ENCODE measurements at places on chromosomes 3 and 15. TPM values are rescaled to one million over a fixed set of nuclear protein-coding genes. Genes with fewer than 3 reads are reported as not detected.

GRCh38 chr15:101042320-101042719 lies 123.2 kb downstream of the LRRK1 start:
- DNase-seq: no peak

GRCh38 chr15:100721758-100722550 lies 119.6 kb downstream of the ASB7 start:
- peak; percentile 52 for DNase-seq

DNA sequence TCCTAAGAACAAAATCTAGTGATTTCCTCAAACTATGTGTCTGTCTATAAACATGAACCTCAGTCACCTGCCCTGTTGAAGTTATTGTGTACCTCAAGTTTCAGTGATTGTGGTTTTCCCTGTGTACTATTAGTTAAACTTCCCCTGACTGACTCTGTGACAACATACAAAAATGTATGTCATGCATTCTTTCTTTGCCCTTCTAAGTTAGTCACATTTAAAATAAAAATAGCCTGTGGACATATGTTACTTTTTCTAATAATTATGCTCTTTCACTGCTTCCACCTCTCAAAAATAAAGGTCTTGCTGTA lies 29.8 kb downstream of the EPHA6 start:
- DNase-seq: no peak

- DNase-seq: no peak
Observed at GRCh38 chr3:116288485-116288884, 156.8 kb downstream of the LSAMP start.

DNA sequence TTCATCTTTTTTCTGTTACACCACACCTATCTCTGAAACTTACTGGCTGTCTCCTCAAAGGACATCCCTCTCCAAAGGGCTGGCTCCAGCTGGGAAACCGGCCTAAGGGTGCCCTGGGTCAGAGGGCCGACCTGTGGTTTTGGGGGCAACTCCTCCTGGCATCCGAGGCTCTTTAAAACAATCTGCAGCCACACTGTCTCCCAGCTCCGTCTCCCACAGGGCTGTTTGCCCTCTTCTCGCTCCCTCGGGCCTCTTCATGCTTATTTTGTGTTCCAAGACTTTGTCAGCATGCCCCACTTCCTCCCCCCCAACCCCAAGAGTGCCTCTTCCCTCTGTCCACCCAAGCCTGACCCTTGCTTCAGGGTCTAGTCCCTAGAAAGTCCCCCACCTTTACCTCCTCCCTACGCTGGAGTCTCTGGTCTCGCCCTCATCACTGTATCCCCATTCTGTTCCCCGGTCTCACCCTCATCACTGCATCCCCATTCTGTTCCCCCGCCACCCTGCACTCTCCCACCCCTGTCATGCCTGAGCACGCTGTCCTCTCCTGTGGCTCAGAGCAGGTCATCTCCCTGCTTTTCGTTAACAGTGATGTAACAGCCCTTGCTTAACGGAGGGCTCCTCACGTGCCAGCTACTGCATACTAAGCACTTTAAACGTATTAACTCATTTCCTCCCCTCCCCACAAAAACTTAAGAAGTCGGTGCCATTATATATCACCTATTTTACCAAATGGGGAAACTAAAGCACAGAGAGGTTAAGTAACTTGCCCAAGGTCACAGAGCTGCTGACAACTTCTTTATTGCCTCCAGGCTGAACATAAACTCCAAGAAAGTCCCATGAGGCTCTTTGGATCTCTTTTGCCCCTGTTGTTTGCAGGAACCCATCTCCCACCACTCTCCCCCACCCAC lies 1.1 kb upstream of the CSK start:
- DNase-seq: no peak

GRCh38 chr3:12394569-12395271 lies 89.6 kb upstream of the TSEN2 start:
- no peak for DNase-seq

GRCh38 chr3:198028718-198029117 lies 68.7 kb downstream of the LMLN start:
- no peak for DNase-seq

DNA sequence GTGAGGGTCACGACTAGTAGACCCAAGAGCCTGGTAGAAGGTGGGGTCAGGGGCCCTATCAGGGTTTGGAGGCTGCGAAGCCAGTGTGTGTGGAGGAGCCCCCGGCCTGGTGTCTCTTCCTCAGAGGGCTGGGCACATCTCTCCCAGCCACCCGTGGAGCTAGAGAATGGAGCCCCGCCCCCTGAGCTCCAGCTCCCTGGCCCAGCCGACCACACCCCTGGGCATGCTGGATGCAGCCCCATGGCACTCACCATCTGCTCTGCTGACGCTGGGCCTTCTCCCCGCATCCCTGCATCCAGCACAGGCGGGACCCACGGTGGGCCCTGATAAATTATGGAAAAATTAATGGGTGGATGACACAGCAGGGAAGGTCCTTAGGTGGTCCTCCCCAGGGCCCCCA lies 17.5 kb downstream of the ANKRD63 start:
- no peak for DNase-seq

DNA sequence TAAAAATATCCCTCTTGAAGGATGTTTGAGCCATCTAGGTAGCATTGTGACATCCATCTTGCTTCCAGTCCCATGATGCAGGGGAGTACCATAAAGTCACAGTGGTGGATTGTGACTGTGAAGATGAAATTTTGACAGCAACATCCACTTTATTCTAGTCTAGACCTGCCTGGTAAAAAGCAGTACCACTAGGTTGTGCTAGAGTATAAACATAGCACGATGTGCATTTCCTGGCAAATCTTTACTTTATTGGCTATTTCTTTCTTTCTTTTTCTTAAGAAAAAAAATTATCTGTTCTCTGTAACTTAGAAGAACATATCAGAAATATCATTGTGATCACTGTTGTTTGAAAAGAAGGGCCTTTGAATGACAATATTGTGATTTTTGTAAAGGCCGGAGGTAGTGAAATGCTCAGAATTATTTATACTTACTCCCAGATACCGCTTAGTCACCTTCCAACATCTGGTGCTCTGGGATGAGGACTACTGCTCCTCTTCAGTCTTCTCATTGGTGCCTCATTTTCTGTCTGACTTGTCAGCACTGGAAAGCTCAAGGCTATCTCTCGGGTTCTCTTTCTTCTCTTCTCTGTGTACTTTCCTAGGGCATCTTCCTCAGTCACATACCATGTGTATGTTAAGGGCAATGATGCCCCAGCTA lies 35.6 kb downstream of the AGBL1 start:
- no peak for DNase-seq

GRCh38 chr3:188304501-188304900 lies 150.5 kb downstream of the LPP start:
- no peak for DNase-seq

DNA sequence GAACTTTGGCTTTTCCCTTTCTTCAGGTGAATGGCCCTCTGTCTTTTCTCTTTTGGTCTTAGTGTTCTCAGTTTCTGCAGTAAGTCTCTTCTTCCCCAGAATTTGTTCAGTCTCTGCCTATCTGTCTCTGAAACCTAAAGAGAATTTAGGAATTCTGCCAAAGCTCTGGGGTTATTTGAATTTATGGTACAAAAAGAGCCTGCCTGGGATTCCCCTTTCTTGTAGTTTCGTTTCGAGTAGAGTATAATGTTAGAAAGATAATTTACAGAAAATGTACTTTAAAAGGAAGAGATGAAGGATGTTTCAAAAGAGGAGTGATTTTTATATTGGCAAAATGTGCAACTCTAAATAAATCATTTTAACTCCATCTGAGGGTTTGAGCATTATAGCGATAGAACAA lies 247.4 kb upstream of the SATB1 start:
- DNase-seq: no peak

DNA sequence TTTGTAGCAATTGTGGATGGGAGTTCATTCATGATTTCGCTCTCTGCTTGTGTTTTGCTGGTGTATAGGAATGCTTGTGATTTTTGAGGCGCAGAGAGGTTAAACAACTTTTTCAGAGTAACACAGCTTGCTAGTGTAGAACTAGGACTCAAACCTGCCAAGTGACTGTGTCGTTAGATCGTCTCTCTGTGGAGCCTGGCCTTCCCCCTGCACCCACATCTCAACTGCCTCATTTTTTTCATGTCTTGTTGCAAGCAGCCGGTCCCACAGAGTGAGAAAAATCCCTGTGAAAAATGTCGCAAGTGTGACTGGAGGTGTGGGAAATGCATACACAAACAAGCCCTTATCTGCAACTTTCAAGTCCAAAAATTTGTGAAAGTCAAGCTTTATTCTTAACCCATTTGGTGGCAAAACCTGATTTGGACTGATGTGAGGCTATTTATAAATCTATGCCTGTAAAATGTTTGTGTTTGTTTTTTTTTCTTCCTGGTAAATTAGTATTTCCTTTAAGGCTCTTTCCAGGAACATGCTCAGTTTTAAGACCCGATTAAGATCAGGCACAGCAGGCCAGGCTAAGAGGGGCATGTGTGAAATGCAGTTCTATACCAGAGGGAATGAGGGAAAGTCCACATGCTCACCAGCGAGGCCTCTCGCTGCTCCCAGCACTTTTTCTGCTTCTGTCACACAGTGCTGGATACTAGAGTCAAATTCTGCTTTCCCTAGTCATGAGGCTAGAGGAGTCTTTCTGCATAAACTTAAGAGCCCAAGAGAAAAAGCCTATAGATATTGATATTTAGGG lies 25.8 kb downstream of the ST6GAL1 start:
- no peak for DNase-seq

DNA sequence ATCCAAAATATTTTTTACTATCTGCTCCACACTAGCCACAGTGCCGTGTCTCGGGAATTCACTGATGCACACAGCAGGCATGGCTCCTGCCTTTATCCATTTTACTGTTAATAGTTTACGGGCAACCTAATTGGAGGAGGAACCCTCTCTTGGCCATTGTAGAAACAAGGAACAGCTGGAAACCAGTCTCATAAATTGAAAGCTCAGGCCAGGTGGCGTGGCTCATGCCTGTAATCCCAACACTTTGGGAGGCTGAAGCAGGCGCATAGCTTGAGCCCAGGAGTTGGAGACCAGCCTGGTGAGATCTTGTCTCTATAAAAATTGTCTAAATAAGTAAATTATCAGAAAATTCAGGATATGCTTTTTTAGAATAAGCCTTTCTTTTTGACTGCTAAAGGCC lies 39.0 kb downstream of the IL5RA start:
- no peak for DNase-seq

DNA sequence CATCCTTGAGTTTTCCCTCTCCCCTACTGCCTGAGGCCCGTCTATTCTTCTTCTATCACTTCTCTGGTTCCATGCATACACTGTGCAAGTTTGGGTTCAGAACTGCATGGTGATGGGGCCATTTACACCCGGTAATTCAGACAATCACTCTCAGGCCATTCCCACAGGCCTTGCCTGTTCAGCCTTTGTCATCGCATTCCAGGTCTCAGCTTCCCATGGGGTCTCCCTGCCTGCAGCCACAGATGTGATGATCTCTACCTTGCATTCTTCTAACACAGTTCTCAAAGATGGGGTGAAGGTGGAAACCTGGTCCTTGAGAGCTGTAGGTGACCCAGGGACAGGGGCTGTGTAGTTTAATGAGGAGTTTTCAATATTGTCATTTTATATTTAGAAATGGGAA lies 209.2 kb upstream of the TOPAZ1 start:
- no peak for DNase-seq

GRCh38 chr3:20658491-20658890 lies 472.5 kb upstream of the SGO1 start:
- no peak for DNase-seq

GRCh38 chr3:172938788-172939187 lies 188.3 kb downstream of the ECT2 start:
- DNase-seq: no peak

DNA sequence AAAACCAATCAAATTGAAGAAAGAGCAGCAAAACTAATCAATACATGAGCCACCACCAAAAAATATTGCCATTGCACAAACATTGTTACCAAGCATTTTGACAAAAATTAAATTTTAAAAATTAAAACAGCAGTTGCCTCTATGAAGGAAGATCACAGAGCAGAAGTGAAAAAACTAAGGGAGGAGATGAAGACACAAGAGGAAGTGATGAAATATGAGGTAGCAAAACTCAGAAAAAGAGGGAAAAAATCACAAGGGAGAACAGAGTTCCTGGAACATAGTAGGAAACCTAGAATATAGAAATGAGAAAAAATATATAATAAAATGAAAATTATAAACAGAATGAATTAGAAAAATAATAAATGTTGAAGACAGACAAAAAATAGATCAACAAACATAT lies 7.3 kb upstream of the SERPINI2 start:
- DNase-seq: no peak

DNA sequence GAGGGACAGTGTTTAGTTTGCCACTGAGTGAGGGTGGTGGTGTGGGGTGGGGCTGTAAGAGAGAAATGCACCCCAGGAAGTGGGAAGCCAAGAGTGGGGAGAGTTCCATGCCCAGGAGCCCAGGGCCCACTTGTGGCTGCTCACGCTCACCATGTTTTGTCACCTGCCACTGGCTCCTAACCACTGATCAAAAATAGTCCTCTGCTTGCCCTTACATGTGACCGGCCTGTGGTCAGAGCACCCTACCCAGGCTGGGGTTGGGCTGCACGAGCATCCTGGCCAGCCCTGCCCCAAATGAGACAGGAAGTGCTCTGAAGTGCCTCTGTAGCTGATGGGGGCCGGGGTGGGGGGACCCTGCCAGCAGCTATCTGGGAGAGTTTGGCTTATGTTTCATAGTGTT lies 216.3 kb downstream of the RPLP1 start:
- no peak for DNase-seq

GRCh38 chr15:51492528-51492927 lies 130.0 kb downstream of the DMXL2 start:
- DNase-seq: no peak

GRCh38 chr3:141370065-141370533 lies 1.8 kb downstream of the ZBTB38 start:
- peak; percentile 28 for DNase-seq

AMIGO3 gene
- 5.8 TPM for total RNA-seq

ARPP21 gene
- total RNA-seq: not detected

GOLGA8N gene
- 21.2 TPM for total RNA-seq

DCBLD2 gene
- 37.4 TPM for total RNA-seq

AQP9 gene
- 10.0 TPM for total RNA-seq

OXSR1 gene
- 30.5 TPM for total RNA-seq

NRROS gene
- total RNA-seq: 4.7 TPM

SAMMSON gene
- total RNA-seq: 25.3 TPM

ZBTB38 gene
- total RNA-seq: 169 TPM
